ENCODE measurements at places on chromosomes 7 and 10.

GRCh38 chr7:95054386-95054785 is 147.0 kb downstream of the PPP1R9A start:
- no peak for DNase-seq

GRCh38 chr7:151809146-151809863 is 67.6 kb downstream of the PRKAG2 start:
- no peak for DNase-seq

- no peak for DNase-seq
Measured at GRCh38 chr10:110474017-110474416, 23.7 kb upstream of the DUSP5 start.

DNA sequence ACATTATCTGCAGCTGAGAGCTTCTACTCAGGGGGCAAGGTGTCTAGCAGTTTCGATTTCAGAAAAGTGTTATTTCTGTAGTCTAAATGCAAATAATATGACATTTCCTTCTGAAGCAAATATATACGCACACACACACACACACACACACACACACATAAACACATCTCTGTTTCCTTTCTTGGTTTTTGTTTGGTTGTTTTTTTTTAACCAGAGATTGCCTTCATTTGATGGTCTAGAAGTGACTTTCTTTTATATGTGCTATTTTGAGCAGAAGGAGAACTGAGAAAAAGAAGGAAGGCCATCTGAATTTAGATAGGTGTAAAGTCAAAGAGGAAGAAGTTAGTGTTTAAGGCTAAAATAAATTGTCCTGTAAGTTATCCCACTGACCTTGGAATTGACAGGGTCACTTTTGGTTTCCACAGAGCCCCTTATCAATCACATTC is 142.2 kb downstream of the TRIL start:
- DNase-seq, result no peak

- DNase-seq, result no peak
Measured at GRCh38 chr7:31066516-31067130, 14.5 kb downstream of the ADCYAP1R1 start.

DNA sequence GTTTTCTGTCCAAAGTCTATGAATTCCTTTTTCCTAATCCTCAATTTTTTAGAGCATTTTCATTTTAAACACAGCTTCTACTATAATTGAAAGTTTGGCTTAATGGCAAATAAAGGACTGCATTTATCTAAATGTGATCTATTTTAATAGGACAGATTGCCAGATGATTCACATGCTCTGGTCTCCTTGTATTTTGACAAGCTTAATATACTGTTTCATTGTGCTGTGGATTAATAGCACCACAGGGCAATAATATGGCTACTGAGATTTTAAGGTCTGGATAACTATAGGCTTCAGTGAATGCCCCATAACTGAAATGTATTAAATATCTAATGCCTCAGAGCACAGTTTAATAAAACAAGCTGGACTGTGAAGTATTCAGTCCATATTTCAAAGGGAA is 1362.8 kb downstream of the XPNPEP1 start:
- DNase-seq, result no peak

GRCh38 chr7:132380059-132380458 is 196.2 kb downstream of the PLXNA4 start:
- DNase-seq, result no peak

- DNase-seq, result no peak
Measured at GRCh38 chr7:157077986-157078644, 60.6 kb upstream of the UBE3C start.

DNA sequence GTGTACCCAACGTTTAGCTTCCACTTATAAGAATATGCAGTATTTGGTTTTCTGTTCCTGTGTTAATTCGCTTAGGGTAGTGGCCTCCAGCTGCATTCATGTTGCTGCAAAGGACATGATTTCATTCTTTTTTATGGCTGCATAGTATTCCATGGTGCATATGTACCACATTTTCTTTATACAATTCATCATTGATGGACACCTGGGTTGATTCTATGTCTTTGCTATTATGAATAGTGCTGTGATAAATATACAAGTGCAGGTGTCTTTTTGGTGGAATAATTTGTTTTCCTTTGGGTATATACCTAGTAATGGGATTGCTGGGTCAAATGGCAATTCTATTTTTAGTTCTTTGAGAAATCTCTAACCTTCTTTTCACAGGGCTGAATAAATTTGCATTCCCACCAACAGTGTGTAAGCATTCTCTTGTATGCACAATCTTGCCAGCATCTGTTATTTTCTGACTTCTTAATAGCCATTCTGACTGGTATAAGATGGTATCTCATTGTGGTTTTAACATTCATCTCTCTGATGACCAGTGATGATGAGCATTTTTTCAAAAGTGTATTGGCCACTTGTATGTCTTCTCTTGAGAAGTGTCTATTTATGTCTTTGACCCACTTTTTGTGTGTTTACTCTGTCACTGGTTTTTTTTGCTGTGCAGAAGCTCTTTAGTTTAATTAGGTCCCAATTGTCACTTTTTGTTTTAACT is 72.5 kb upstream of the CC2D2B start:
- DNase-seq, result no peak
